Stimulated activated CD4-positive, alpha-beta T cell treated with anti-CD3 and anti-CD28 coated beads, Interleukin-4, amount 100 ng/mL, for 1 hour (primary cell): ENCODE measurements at places on chromosomes 12 and 14.

- DNase-seq = no peak
Measured at GRCh38 chr12:29160230-29160629, 11.2 kb downstream of the FAR2 start.

- no peak for DNase-seq
Measured at GRCh38 chr12:131389054-131390013, 321.6 kb upstream of the SFSWAP start.

GRCh38 chr14:39374851-39375250 is 57.4 kb downstream of the FBXO33 start:
- DNase-seq = no peak

- no peak for DNase-seq
Measured at GRCh38 chr12:109347589-109347988, at the start of gene MYO1H. MYO1H (plus strand) TSS chr12:109347900; CDS start chr12:109347961, 61 bp downstream.

- no peak for DNase-seq
Measured at GRCh38 chr14:74267588-74267987, 28.3 kb downstream of the VSX2 start.

DNA sequence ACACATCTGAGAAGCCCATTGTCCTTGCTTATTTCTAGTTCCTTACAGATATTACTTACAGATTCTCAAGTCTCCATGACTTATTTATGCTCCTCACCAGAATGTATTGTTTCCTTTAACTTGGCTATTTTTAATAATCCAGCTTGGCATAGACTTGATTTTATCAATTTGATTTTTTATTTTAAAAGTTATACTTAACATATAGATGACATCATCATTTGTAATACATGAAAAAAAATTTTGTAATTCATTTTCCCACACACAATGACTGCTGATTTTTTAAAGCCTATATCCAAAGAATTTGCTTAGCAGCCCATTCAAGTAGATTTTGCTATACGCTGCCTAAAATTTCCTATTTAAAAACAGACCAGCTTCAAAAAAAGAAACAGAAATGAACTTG is 39.8 kb downstream of the PTPRR start:
- no peak for DNase-seq

GRCh38 chr14:30267141-30267540 is 291.8 kb upstream of the G2E3 start:
- DNase-seq = no peak

DNA sequence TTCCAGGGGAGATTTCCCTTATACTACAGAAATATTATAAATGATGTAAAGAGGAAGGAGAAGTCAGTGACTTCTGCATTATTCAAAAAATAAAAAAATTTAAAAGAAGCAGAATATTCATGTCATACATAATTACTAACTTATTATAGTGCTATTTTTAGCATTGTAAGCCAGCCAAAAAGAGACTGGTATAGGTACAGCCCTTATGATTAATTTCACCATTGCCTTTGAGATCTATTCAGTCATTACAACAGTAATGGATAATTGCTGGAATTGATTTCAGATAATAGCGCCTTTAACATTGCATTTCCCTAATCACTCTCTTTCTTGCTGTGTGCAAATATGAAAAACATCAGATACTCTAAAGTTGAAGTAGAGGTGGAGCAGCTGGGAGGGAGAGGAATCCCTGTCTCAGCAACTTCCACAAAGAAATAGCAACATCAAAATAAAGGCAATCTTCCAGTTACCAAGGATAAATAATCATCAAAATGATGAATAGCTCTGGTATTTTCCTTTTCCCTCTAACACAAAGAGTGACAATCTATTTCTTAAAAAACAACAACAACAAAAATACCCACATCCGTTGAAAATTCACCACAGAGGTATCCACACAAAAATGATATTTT is 71.8 kb upstream of the OVCH1 start:
- DNase-seq = no peak

GRCh38 chr14:95994593-95994928 is 44.6 kb upstream of the C14orf132 start:
- DNase-seq = no peak

GRCh38 chr12:122961531-122962329 is 4.5 kb downstream of the ABCB9 start:
- no peak for DNase-seq

DNA sequence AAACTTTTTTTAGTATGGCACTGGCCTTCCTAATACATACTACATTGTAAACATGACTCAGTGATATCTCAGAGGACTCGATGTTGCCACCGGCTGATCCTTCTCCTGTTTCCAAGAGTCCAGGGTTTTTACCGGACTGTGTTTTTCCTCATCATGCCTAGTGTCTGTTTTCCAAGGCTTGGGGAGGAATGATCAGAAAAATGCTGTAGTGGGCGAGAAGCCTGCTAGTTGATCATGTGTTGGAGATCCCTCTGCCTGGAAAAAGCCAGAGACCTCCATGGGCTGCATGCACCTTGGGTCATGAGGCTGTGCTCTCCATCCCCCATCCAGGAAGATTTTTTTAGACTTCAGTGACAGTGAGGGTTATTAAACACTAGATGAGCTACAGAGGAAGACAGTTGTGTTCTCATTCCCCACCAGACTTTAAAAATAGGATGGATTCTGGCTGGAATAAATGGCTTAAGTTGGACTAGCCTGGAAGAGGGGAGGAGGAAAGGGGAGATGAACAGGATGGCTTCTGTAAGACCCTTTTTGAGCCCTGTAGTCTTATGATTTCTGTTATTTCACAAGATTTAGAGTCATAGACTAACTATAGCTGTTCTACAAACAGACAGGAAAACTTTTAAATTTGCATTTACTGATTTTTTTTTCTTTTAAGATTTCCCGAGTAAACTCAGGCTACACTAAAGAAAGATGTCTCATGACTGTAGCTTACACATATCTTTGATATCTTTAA is 145.7 kb downstream of the SAMD4A start:
- no peak for DNase-seq

DNA sequence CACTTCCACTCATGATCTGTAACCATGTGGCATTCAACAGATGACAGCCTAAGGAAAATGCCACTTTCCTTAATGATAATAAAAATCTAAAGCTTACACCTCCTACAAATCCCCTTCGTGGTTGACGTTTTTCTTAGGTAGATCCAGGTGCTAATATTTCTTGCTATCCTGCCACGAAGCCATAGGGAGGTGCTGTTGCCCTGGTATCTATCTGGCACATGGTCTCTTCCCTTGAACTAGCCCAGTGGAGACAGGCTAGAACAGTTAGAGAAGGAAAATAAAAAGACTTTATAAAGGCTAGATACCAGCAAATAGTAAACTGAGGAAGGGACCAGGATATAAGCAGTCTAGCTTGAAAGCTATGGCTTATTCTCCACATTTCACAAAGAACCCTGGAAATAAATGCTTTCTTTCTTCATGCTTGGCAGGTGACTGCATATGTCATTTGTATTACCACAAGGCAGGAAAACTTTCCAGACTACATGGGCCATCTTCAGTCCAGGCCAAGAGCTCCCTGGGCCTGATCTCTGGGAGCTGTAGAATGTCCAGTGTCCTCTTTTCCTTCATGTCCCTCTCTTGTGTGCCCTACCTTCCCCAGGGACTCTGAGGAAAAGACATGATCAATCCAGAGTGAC is 15.3 kb downstream of the SPIC start:
- no peak for DNase-seq

- no peak for DNase-seq
Measured at GRCh38 chr14:50397390-50398188, 908 bp upstream of the CDKL1 start.
